ENCODE measurements at places on chromosomes 11 and 22. TPM values are rescaled to one million over a fixed set of nuclear protein-coding genes. Genes with fewer than 3 reads are reported as not detected.

F2 gene
- total RNA-seq, result not detected

MS4A3 gene
- not detected for total RNA-seq

PKP3 gene
- total RNA-seq, result 48.8 TPM

OR2AG2 gene
- total RNA-seq, result 0.26 TPM

PDE3B gene
- total RNA-seq, result 17.4 TPM

BBOX1 gene
- total RNA-seq, result not detected

MMP7 gene
- total RNA-seq, result 105 TPM

DNA sequence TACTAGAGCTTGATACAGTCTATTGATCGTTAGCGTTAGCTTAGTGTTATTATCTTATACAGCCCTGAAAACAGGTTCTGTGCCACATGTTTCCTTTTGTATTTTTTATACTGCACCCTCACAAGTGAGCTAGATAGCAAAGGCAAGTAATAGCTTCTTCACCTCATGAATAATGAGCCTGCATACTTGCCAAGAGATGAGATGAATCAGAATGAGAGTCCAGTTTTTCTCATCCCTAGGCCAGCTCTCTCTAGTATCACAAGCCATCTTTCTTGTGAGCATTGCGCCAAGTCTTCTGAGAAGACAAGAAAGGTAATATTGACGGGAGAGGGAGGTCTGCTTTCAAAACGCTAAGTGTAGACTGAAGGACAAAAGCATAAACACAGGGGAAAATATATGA lies 8.7 kb upstream of the CARD18 start:
- H3K27ac ChIP-seq, result no peak overlapping the region
- no peaks in the 10 kb centered on the region for H3K4me1 ChIP-seq
- H3K4me3 ChIP-seq, result no peak overlapping the region
- no peaks in the 10 kb centered on the region for H3K36me3 ChIP-seq

DNA sequence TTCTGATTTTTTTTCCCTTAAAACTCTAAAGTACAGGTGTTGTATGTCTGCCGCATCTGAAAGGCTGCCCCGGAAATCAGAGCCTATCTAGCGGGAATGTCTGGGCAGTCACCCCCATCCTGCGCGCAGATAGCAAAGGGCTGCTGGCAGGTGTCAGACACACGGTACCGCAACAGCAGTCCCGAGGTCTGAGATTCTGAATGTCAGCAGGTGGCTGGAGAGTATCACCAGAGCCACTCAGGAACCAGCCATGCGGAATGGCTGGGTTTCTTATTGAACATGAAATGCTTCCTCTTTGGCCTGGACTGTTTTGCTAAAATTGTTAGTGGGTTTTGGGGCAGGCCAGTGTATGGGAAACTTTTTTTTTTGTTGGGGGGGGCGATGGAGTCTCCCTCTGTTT lies 53.3 kb downstream of the CERK start:
- DNase-seq, result peak; percentile 29
- peaks cover 23% of the 10 kb centered on the region for H3K4me1 ChIP-seq
- H3K27me3 ChIP-seq, result no peaks in the 10 kb centered on the region
- no peak overlapping the region for H3K4me3 ChIP-seq

DNA sequence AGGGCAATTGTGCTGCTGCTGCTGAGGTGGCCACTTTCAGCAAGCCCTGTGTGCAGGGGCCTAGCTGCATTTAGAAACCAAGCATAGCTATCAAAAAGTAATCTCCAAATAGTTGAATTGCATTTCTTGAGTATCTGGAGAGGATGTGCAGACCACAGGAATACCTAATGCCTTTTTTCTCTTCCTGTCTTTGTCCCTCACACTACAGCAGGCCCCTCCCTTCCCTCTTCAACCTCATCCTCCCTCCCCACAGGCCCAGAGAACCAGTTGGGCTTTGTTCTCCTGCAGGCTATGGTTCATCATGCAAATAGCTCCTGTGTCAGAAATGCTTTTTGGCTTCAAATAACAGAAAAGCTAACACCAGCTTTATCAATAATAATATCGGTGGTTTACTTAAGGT lies 47.7 kb downstream of the DKK3 start:
- no peak overlapping the region for H3K4me3 ChIP-seq
- H3K4me1 ChIP-seq, result peaks cover 8% of the 10 kb centered on the region
- no peak for DNase-seq

DNA sequence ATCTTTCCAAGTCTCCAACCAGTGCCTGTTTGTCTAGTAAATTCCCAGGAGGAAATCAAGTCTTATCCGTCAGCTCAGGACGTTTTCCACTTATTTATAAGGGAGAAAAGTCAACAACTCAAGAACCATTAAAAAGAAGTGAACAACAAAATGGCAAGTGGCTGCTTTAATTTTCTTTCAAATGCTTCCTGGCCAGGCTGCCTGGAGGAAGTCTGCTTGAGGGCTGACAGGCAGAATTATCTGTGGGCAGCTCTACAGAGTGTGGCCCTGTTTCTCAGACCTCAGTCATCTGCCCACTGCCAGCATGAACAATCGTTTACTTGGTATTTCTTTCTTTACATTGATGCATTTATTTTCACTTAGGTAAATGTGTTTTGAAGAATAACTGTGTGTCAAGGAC lies 281.9 kb upstream of the ISX start:
- H3K27me3 ChIP-seq, result no peaks in the 10 kb centered on the region
- no peak overlapping the region for H3K27ac ChIP-seq
- no peak overlapping the region for H3K4me3 ChIP-seq
- no peak for DNase-seq

DNA sequence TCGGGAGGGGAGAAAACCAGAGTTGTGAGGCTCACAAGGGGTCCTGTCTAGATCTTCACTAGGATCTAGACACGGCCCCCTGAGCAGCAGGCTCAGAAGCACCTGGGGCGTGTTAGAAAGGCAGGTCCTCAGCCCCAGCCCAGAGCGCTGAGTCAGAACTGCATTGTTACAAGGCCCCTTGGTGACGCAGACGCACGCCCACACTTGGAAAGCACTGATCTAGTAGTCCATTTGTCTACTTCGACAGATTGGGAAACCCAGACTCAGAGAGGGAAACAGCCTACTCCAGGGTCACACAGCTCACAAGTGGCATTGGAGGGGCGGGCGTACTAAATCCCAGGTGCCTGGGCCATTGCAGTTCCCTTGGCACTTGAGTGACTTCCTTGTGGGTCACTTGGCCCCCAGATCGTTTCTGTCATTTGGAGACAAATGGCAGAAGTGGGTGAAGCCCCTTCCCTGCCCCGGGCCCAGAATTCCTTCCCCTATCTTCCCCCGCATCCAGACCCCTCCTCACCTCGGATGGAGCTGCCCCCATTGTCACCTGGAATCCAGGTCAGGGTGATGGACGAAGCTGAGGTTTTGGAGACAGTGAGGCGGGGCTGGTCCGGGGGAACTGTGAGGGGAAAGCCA lies 110.8 kb downstream of the CEP164 start:
- no peak for DNase-seq
- H3K36me3 ChIP-seq, result no peaks in the 10 kb centered on the region
- H3K4me3 ChIP-seq, result no peak overlapping the region
- no peaks in the 10 kb centered on the region for H3K27me3 ChIP-seq

- no peak for DNase-seq
- H3K4me3 ChIP-seq, result no peak overlapping the region
- H3K4me1 ChIP-seq, result peaks cover 8% of the 10 kb centered on the region
- no peaks in the 10 kb centered on the region for H3K27me3 ChIP-seq
- H3K27ac ChIP-seq, result no peak overlapping the region
- no peaks in the 10 kb centered on the region for H3K36me3 ChIP-seq
Measured at GRCh38 chr11:11407065-11407762, 54.2 kb upstream of the CSNK2A3 start.

DNA sequence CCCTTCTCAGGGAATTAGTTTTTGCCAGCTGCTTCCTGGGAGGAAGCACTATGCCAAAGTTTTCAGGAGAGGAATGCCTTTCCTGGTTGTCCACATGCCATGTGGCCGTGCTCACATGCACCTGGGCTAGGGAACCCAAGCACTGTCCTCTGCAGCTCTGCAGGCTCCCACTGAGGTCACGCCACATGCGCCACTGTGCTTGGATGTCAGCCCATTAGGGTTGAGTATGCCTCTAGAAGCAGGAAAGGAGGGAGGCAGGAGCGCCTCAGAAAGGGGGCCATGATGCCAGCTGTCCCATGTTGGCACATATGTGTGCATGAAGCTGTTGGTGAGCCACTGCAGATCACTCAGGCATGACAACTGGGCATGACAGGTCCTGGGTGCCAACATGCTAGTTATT lies 81.6 kb upstream of the SUSD2 start:
- no peak overlapping the region for H3K27ac ChIP-seq
- no peaks in the 10 kb centered on the region for H3K4me1 ChIP-seq
- H3K27me3 ChIP-seq, result no peaks in the 10 kb centered on the region
- H3K36me3 ChIP-seq, result no peaks in the 10 kb centered on the region
- no peak overlapping the region for H3K4me3 ChIP-seq

GRCh38 chr11:115996808-115997188 lies 492.6 kb upstream of the CADM1 start:
- no peaks in the 10 kb centered on the region for H3K36me3 ChIP-seq
- peak; percentile 16 for DNase-seq
- H3K4me3 ChIP-seq, result no peak overlapping the region
- no peaks in the 10 kb centered on the region for H3K27me3 ChIP-seq
- H3K4me1 ChIP-seq, result no peaks in the 10 kb centered on the region

GRCh38 chr11:94885133-94885532 lies 88.2 kb downstream of the CWC15 start:
- no peak overlapping the region for H3K4me3 ChIP-seq
- H3K27me3 ChIP-seq, result no peaks in the 10 kb centered on the region
- H3K27ac ChIP-seq, result no peak overlapping the region
- no peak for DNase-seq
- no peaks in the 10 kb centered on the region for H3K4me1 ChIP-seq
- H3K36me3 ChIP-seq, result no peaks in the 10 kb centered on the region

GRCh38 chr22:31229402-31230079 lies 17.4 kb downstream of the LIMK2 start:
- no peaks in the 10 kb centered on the region for H3K27me3 ChIP-seq
- peak overlapping the region; percentile 40 for H3K27ac ChIP-seq
- no peaks in the 10 kb centered on the region for H3K36me3 ChIP-seq
- H3K4me3 ChIP-seq, result no peak overlapping the region
- peak; percentile 80 for DNase-seq
- H3K4me1 ChIP-seq, result peaks cover 49% of the 10 kb centered on the region

DNA sequence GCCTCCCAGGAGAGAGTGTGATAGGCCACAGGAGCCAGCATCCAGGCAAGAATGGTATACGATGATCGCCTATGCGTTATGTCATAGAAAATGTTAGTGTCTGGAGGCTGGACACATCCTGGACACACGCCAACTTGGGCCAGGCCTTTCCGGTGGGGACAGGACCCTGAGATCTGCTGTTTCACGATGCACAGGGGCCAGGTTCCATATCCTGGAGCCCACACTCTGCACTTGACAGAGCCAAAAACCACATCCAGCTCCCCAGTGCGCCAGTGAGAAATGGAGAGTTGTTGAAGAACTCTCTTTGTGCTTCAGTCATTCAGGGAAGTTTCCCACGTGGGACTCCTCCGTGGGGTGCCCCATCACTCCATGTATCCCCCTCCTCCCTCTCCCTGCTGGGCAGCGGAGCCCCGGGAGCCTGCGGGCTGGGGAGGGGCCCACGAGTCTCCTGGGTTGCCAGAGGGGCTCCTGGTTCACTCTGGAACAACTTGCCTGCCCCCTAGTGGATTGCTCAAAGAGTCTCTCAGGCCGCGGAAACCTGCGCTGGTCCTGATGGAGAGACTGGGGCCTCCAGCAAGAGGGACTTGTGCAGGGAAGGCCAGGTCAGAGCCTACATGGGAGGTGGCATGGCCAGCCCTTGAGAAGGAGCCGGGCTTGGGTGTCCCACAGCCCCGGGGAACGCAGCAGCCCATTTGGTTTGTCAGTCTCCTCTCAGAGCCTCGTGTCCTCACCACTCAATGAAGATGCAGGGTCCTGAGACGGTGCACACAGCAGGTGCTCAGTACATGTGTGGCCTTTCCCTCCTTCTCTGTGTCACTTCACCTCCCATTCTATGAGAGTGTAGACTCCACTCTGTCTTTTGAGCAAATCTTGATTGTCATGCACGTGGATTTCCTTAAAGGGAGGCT lies 10.2 kb upstream of the LRRC32 start:
- H3K4me3 ChIP-seq, result no peak overlapping the region
- H3K36me3 ChIP-seq, result no peaks in the 10 kb centered on the region
- no peak overlapping the region for H3K27ac ChIP-seq
- no peaks in the 10 kb centered on the region for H3K27me3 ChIP-seq
- H3K4me1 ChIP-seq, result peaks cover 3% of the 10 kb centered on the region
- peak; percentile 67 for DNase-seq

DNA sequence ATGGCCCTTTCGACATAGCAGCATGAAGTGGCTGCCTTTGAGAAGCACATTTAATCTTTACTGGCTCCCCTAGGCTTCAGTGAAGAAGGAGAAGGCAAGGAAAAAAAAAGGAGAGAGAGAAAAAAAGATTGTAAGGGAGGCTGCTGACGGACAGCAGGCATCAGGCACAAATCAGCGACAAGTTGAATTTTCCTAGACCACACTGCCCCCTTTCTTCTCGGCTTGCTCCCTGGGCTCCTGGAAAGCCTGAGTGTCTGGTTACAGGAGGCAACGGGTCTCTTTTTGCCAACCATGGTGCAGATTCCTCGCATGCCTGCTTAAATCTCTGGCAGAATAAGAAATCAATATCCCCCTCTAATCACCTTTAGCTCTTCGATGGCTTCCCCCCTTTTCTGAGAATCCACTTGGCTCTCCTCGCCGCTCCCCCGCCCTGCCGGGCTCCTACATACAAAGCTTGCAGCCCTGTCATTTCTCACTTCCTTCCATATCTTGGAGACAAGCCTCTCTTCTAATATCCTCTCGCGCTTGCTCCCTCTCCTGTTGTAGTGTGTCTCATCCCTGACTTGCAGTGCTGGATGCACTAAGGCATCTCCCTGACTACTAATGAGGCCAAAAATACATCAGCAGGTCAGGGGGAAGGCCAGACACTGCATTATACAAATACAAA lies 14.3 kb downstream of the BLID start:
- DNase-seq, result peak; percentile 64
- H3K27me3 ChIP-seq, result no peaks in the 10 kb centered on the region
- H3K4me1 ChIP-seq, result peaks cover 7% of the 10 kb centered on the region
- H3K4me3 ChIP-seq, result no peak overlapping the region

DNA sequence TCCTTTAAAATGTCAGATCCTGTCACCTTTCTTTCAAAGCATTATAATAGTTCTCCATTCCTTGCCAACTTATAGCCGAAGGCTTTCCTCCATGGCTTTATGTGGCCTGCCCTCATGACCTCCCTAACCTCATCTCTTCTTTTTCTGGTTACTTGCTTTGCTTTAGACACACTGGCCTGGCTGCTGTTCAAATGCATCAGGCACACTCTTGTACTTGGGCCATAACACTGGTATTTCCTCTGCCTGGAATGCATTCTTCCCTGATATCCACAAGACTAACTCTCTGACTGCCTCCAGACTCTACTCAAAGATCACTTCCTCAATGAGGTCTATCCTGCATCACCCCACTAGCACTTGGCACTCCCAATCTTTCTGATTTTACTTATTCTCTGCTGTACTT lies 710.3 kb downstream of the KCNA4 start:
- DNase-seq, result no peak
- no peak overlapping the region for H3K4me3 ChIP-seq
- no peaks in the 10 kb centered on the region for H3K36me3 ChIP-seq
- no peaks in the 10 kb centered on the region for H3K4me1 ChIP-seq
- no peaks in the 10 kb centered on the region for H3K27me3 ChIP-seq
